ENCODE measurements at places on chromosomes 5 and 9.

- peaks cover 3% of the 10 kb centered on the region for H3K27me3 ChIP-seq
- H3K36me3 ChIP-seq = no peaks in the 10 kb centered on the region
- no peak overlapping the region for H3K4me3 ChIP-seq
- DNase-seq = no peak
- no peak overlapping the region for H3K27ac ChIP-seq
Observed at GRCh38 chr5:57986761-57987341, 473.0 kb downstream of the PLK2 start.

DNA sequence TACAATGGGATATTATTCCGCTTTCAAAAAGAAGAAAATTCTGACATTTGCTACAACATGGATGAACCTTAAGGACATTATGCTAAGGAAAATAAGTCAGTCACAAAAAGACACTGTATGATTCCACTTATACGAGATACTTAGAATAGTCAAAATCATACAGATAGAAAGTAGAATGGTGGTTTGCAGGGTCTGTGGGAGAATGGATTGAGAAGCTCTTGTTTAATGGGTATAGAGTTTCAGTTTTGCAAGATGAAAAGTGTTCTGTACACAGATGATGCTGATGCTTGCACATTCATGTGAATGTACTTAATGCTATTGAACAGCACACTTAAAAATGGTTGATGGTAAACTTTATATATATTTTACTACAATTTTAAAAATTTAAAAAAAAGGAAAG is 2050.7 kb upstream of the WWC1 start:
- no peak overlapping the region for H3K27ac ChIP-seq
- H3K27me3 ChIP-seq = no peaks in the 10 kb centered on the region
- no peaks in the 10 kb centered on the region for H3K4me1 ChIP-seq
- no peaks in the 10 kb centered on the region for H3K36me3 ChIP-seq
- H3K4me3 ChIP-seq = no peak overlapping the region

GRCh38 chr9:15238646-15239045 is 68.4 kb downstream of the TTC39B start:
- no peaks in the 10 kb centered on the region for H3K27me3 ChIP-seq
- H3K27ac ChIP-seq = peak overlapping the region; percentile 34
- DNase-seq = no peak
- no peak overlapping the region for H3K4me3 ChIP-seq
- H3K4me1 ChIP-seq = peaks cover 58% of the 10 kb centered on the region

DNA sequence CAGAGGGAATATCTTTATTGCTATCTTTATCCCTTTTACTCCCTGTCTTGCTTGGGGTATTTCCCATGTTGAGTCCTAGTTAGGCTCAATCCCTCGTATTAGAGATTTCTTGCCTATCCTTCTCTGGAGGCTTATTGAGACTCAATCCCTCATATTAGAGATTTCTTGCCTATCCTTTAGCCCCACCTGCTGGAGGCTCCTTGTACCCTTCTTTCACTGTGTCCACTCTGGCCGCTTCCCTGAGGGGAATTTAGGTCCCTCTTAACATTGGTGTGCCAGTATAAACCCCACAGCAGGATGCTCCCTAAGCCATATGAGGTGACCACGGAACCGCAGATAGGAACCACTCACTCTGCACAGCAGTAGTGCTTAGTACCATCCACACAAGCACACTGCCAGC is 110.7 kb upstream of the MAMDC2 start:
- no peak for DNase-seq
- no peaks in the 10 kb centered on the region for H3K4me1 ChIP-seq
- no peaks in the 10 kb centered on the region for H3K27me3 ChIP-seq
- H3K36me3 ChIP-seq = no peaks in the 10 kb centered on the region
- no peak overlapping the region for H3K4me3 ChIP-seq

GRCh38 chr9:91036826-91037510 is 235.3 kb downstream of the SYK start:
- peak; percentile 89 for DNase-seq
- H3K27me3 ChIP-seq = no peaks in the 10 kb centered on the region
- H3K36me3 ChIP-seq = no peaks in the 10 kb centered on the region
- H3K4me3 ChIP-seq = no peak overlapping the region
- peaks cover 20% of the 10 kb centered on the region for H3K4me1 ChIP-seq

DNA sequence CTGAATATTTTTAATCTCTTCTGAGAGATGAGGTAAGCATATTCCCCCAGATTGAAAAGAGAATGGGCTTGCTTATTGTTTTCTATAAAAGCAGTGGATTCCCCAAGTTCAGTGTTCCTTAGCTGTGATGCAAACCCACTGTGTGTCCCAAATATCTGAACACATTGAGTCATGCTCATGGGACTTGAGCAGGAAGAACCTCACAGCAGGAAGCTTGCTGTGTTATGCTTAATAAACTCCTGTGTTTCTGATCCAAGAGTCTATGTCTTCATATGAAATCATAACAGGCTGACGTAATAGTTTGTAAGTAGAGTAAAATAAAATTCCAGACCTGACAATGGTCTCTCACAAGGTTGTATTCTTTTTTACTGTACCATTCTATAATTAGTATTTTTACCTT is 24.8 kb upstream of the LOX start:
- no peaks in the 10 kb centered on the region for H3K36me3 ChIP-seq
- H3K27ac ChIP-seq = peak overlapping the region; percentile 18
- H3K4me3 ChIP-seq = no peak overlapping the region
- peaks cover 13% of the 10 kb centered on the region for H3K4me1 ChIP-seq

Data from osteocyte (in vitro differentiated cells).